ENCODE measurements at places on chromosomes 6 and 20. TPM values are rescaled to one million over a fixed set of nuclear protein-coding genes. Genes with fewer than 3 reads are reported as not detected.

The RNF39 gene
- total RNA-seq, result not detected

The TP53TG5 gene
- not detected for total RNA-seq

The ACTL10 gene
- total RNA-seq, result 3.7 TPM

The OTOR gene
- not detected for total RNA-seq

The ISM1 gene
- total RNA-seq, result 5.3 TPM

GRCh38 chr6:44542401-44543116 is 155.1 kb downstream of the CDC5L start:
- no peaks in the 10 kb centered on the region for H3K36me3 ChIP-seq
- peaks cover 7% of the 10 kb centered on the region for H3K27me3 ChIP-seq
- no peak for DNase-seq
- H3K27ac ChIP-seq, result no peak overlapping the region
- H3K4me1 ChIP-seq, result no peaks in the 10 kb centered on the region

GRCh38 chr20:31540406-31540805 is 26.2 kb downstream of the HM13 start:
- H3K27me3 ChIP-seq, result no peaks in the 10 kb centered on the region
- H3K4me3 ChIP-seq, result no peak overlapping the region
- peak overlapping the region; percentile 45 for H3K27ac ChIP-seq
- H3K4me1 ChIP-seq, result peaks cover 46% of the 10 kb centered on the region
- DNase-seq, result no peak

DNA sequence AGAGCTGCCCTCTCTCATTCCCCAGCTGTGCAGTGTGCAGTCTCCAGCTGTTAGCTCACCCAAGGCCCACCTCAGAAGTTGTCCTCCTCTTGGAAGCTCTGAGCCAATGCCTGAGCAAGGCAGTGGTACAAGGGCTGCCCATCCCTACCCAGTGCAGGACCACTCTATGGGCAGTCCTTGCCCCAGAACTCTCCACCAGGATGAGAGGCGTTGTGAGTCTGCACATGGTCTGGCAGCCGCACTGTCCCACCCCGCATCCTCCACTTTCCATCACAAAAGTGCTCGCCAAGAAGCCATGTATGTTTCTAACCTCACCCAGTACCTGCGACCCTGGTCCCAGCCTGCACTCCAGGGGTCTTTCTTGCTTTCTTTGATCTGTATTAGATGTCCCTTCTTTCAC is 175.1 kb upstream of the PMEPA1 start:
- no peak for DNase-seq
- no peaks in the 10 kb centered on the region for H3K36me3 ChIP-seq
- H3K27ac ChIP-seq, result no peak overlapping the region
- H3K27me3 ChIP-seq, result peaks cover 13% of the 10 kb centered on the region
- no peaks in the 10 kb centered on the region for H3K4me1 ChIP-seq

- H3K4me1 ChIP-seq, result no peaks in the 10 kb centered on the region
- no peak overlapping the region for H3K27ac ChIP-seq
- peak; percentile 40 for DNase-seq
- H3K36me3 ChIP-seq, result peaks cover 16% of the 10 kb centered on the region
- no peaks in the 10 kb centered on the region for H3K27me3 ChIP-seq
These were observed 103.8 kb downstream of the RALGAPA2 start for GRCh38 chr20:20608641-20609040.

DNA sequence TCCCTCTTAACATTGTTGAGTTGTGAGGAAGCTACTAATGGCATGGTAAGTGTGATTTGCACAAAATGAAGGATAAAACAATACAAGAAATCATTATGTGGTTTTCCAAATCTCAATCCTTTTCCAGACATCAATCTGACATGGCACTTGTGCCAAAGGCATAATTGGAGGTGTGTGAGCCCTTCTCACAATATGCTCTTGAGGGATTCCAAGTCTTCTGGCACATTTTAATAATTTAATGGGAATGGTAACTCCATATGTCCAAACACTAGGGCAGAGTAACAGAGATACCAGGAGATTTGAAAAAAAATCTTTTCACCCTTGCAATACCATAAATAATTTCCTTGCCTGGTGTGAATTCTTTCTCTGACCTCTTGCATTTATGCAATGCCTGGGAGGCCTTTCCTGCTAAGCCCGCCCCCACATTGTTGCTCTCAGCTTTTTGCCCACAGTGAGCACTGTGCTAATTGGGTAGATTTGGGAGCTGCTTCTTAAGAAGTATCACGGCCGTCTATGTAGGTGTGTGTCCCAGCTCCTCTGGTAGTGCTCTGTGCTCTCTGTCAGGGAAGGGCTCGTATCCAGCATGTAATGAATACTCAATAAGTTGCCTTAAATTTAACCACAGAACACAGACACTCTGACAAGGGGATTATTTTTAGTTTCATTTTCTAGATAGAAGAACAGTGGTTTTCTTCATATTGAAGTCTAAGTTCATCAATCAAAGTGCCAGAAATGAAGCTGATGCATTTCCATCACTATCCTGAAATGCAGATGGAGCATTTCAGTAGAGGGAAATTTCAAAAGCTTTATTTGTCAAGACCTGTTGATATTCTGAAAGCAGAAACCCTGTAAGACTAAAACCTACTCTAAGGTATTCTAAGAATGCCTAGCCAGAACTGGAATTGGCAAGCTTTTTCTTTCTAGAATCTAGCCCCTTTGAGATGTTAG is 54.4 kb upstream of the CEP85L start:
- no peaks in the 10 kb centered on the region for H3K27me3 ChIP-seq
- peaks cover 39% of the 10 kb centered on the region for H3K36me3 ChIP-seq
- peak; percentile 80 for DNase-seq

- no peaks in the 10 kb centered on the region for H3K36me3 ChIP-seq
- H3K27me3 ChIP-seq, result no peaks in the 10 kb centered on the region
- no peak overlapping the region for H3K4me3 ChIP-seq
- no peak overlapping the region for H3K27ac ChIP-seq
These were observed 57.4 kb upstream of the BMP2 start for GRCh38 chr20:6709910-6710595.

DNA sequence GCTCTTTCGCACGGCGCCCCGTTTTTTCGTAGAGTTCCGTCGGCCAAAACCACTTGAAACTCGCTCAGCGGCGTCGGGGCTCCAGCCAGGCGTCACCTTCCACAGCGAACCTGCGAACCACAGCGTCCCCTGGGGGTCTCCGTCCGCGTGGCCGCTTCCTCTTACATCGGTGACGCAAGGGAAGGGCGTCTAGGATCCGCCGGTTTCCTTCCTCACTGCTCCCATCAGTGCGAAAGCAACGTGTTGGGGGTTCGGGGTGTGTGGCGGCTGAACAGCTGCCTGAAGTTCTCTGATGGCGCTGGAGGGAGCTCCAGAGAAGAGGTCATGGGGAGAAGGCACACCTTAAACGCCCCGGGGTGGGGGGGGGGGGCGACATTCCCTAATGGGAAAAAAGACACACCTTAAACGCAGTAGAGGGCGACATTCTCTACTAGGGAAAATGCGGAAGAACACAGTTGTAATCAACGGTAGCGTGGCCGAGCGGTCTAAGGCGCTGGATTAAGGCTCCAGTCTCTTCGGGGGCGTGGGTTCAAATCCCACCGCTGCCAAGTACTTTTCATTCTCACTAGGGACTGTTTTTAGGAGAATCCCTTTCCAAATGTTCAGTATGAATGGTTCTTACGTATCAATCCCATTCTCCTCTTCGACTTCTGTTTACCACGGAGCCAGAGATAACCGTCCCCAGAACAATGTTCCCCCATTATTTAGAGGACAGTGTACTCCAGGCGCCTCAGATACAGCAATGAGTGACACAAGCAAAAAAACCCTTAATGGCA is 16.4 kb downstream of the ZNF311 start:
- peak overlapping the region; percentile 86 for H3K4me3 ChIP-seq
- peak; percentile 91 for DNase-seq
- peaks cover 26% of the 10 kb centered on the region for H3K27me3 ChIP-seq

- H3K27ac ChIP-seq, result no peak overlapping the region
- no peak overlapping the region for H3K4me3 ChIP-seq
- no peaks in the 10 kb centered on the region for H3K27me3 ChIP-seq
- H3K36me3 ChIP-seq, result no peaks in the 10 kb centered on the region
- H3K4me1 ChIP-seq, result no peaks in the 10 kb centered on the region
These were observed 220.3 kb upstream of the LAMP5 start for GRCh38 chr20:9294041-9294440.

- H3K27ac ChIP-seq, result no peak overlapping the region
- H3K36me3 ChIP-seq, result no peaks in the 10 kb centered on the region
- H3K4me3 ChIP-seq, result no peak overlapping the region
- H3K4me1 ChIP-seq, result peaks cover 5% of the 10 kb centered on the region
- peaks cover 10% of the 10 kb centered on the region for H3K27me3 ChIP-seq
These were observed 3.7 kb upstream of the PRND start for GRCh38 chr20:4717816-4718570.
